Esophagus squamous epithelium (tissue), 5 donors: ENCODE measurements at places on chromosomes 1 and 21.

DNA sequence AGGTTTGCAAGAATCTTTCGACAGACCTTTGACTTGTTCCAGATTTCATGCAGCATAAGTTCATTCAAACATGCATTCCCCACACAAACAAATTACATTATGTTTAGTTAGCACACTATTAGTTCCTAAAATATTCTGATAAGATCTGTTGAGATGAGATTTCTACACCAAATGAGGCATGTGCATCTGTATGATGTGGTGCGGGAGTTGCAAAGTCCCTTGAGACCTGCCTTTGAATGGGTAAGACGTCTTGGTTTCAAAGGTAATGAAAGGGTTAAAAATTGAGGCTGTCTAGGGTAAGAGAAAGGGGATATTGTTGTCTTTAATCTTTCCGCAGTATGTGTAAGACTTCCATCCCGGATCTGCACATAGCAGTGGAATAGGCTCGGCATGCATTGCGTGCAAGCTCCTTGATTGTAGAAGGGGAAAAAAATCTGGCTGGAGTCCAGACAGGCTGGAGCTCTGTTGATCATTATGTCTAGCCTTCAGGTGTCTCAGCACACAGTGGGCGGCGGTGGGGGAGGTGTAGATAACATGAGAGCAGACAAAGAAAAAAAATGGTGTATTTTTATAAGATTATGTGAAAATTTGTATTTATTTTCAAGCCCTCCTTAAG is 296.6 kb downstream of the PTPRC start:
- no peak for DNase-seq

- DNase-seq = no peak
Observed at GRCh38 chr1:46557403-46557802, 6.0 kb upstream of the KNCN start.

- no peak for DNase-seq
Observed at GRCh38 chr1:209062863-209063262, 520.7 kb upstream of the CAMK1G start.

GRCh38 chr1:195584870-195585624 is 1023.2 kb downstream of the KCNT2 start:
- DNase-seq = no peak

DNA sequence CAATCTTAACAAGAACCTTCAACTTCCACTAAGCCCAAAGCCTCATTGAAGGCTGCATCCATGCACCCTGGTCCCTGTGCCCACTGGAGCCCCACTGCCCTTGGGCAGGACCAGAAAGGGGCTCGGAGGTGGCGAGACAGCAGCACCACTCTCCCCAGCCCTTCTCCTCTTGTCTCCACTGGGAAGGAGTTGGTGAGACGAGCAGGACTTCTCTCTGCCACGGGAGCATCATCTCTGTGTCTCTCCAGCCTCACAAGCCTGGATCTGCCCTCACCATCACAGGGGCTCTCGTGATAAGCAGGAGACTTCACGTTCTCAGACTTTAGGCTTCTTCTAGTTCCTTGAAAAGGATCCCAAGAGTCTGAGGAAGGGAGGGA is 7.2 kb upstream of the ETV3L start:
- DNase-seq = no peak

GRCh38 chr1:107617456-107617855 is 347.5 kb downstream of the VAV3 start:
- DNase-seq = no peak

GRCh38 chr1:20375563-20375962 is 84.9 kb downstream of the VWA5B1 start:
- DNase-seq = no peak

DNA sequence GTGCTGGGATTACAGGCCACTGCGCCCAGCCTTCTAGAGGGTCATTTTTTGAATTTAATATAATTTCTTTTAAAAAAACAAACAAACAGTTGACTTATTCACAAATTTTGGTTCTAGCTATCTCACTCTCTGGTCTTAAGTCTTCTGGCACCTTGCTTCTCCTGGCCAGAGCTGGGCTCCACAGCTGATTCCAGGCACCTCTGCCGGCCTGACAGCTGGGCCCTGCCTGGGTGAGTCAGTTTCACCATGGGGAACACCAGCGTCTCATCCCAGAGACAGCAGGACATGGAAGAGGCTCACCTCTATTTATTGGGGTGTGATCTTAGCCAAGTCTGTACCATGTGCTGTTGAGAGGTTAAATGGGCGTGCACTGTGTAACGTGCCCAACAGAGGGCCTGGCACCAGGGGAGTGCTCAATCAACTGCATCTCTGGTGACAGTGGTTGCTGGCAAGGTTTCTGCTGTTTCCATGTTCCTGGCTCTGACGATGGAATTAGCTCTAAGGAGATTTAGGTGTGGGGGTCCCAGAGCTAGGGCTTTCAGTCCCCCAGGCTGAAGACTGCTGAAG is 956 bp downstream of the CPLANE2 start:
- no peak for DNase-seq

- no peak for DNase-seq
Observed at GRCh38 chr1:10525208-10525607, 50.5 kb downstream of the PEX14 start.

DNA sequence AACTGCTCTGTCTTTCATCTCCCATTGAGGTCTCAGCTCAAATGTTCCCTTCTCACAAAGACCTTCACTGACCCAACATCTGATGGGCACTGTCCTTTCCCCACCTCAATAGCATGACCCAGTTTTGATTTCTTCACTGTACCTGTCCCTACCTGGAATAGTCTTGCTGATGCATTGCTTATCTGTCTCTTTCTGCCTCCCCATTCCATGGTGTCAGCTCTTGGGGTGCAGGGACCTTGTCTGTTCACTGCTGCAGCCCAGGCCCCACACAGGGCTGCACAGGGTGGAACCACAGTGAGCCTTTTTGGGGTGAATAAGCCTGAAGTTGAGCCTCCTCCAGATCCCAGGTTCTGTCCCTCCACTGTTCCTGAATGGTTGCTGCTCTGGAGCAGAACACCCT is 414.9 kb downstream of the PTPRU start:
- DNase-seq = no peak

DNA sequence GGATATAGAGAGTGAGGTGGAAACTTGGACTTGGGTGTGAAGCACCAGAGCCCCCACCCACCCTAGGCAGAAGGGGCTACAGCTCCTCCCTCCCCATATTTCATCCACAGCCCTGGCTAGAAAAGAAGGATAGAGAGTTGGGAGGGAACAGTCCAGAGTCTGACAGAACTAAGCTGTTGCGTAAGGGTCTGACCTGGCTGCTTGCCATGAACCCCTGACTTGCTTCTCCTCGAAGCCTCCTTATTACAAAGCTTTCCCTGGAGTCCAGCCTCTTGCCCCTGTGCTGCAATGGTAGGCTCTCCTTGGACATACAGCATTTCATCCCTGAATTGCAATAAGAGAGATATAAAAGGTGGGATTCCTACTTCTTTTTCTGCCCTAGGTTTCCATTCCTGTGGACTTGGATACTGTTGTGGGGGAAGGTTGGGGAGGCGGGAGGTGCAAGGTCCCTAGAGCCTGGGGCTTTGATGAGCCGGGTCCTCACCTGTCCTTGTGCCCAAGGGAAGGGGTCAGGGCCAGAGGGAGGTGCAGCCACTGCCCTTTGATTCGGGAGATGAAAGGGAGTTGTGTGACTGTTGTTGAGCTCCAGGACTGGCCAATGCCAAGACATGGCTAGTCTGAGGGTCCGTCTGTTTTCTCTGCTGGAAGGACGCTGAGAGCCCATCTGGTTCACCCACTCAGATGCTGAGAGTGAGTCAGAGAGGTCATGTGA is 2.7 kb downstream of the RHBG start:
- no peak for DNase-seq

DNA sequence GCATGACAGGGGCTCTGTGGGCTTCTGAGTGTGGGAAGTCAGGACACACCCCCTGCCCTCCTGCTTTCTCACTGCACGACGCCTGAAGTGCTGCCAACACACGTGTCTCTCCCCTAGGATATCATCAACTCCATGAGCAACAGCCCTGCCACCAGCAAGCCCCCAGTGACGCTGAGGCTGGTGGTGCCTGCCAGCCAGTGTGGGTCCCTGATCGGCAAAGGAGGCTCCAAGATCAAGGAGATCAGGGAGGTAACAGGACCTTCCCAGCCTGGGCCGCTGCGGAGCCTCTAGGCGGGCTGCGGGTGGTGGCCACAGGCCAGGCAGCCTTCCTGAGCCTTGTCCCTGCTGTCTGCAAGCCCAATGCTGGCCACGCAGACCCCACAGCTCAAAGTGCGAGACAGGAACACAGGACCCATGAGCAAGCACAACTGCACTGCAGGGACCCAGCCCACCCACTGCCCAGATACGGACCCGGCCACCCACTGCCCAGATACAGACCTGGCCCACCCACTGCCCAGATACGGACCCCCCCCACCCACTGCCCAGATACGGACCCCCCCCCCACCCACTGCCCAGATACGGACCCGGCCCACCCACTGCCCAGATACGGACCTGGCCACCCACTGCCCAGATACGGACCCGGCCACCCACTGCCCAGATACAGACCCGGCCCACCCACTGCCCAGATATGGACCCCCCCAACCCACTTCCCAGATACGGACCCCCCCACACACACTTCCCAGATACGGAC is 72.2 kb upstream of the COL6A1 start:
- DNase-seq = no peak

DNA sequence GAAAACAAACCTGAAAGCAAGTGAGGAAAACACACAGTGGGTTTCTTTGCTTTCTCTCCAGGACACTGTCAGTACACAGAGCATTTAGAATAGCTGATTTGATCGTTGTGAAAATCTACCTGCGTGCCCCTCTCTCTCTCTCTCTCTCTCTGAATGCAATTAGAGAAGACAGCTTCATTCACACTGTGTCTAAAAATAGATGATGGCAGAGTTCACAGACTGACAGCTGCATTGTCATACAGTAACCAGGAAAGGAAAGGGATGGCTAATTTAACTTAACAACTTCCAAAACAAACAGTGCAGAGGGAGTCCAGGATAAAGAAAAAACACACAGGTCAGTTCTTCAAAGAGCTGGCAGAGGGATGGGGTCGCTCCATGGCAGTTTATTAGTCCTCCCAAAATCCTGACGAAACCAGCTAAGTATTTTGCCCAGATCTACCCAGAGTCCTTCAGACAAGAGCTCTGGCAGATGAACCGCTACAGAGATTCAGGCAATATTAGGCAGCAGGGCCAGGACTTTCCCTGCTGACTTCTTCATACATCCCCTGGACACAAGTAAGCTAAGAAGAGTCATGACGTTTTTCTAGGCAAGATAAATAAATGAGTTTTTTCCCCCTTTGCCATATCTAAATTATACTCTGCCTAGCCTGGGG is 58.9 kb downstream of the WLS start:
- DNase-seq = no peak

GRCh38 chr1:30654188-30654587 is 69.2 kb downstream of the MATN1 start:
- DNase-seq = no peak

DNA sequence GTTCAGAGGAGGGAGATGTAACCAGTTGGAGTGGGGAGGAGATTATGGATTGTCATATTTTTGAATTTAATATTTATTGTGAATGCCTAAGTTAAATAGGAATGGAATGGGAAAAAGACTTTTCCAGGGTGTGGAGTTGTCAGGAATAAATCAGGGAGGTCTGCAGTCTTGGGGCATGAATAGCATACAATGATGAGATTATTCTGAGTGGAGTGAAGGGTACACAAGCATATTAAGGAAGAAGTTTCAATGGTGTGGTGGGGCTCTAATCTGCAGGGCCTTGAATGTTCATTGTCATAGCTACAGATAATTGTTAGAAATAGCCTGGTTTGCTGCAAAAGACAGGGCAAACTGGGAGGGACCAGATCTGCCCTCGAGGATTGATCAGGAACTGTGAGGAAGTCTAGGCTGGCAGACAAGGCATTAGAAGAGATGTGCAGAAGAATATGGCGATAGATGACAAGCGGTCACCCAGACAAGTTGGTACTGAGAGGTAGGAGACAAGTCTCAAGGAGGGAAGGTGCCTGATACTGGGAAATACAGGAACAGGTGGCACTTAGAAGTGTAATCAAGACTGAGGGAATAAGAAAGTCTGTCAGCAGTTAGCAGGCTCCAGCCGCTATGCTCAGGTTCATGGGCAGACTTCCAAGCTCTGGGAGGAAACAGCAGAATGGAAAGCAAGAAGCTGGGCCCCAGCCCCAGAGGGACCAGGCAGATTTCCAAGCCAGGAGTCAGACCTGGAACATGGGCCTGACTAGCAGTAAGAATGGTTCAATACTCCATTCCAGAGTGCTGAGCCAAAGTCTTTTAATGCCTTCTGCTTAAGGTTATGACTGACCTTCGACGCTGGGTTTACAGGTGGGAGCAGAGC is 20.9 kb upstream of the RGL1 start:
- no peak for DNase-seq

DNA sequence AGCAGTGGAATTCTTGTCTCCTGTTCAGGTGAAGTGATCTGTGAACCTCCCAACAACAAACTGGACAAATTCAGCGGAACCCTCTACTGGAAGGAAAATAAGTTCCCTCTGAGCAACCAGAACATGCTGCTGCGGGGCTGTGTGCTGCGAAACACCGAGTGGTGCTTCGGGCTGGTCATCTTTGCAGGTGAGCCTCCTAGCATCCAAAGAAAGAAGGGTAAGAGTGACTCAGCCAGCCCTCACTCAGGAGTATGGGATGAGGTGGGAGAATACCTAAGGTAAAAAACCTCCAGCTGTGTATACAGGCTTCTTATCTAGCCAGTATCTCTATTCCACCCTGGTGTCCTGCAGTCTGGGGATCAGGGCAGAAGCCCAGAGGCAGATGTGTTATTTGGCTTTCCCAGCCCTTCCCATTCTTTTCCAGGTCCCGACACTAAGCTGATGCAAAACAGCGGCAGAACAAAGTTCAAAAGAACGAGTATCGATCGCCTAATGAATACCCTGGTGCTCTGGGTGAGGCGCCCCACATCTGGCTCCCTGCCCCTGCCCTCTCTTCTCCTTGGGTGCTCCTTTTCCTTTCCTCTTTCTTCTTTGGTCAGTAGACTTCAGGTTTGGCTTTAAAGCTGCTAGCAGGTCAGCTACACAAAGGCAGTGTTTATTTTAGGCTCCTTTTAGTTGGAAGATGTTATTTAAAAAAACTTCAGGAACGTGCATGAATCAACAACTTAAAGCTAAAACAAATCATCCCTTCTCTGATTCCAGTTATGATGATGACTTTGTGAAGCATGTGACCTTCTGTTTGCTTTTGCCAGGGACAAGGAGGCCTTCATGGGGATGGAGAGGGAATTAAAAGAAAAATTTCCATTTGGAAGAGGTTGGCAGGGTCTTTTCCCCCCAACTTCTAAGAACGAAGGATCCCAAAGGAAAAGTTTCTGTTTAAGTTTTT is 9.0 kb downstream of the ATP8B2 start:
- no peak for DNase-seq

- DNase-seq = no peak
Observed at GRCh38 chr1:209382231-209383100, 201.0 kb upstream of the CAMK1G start.

DNA sequence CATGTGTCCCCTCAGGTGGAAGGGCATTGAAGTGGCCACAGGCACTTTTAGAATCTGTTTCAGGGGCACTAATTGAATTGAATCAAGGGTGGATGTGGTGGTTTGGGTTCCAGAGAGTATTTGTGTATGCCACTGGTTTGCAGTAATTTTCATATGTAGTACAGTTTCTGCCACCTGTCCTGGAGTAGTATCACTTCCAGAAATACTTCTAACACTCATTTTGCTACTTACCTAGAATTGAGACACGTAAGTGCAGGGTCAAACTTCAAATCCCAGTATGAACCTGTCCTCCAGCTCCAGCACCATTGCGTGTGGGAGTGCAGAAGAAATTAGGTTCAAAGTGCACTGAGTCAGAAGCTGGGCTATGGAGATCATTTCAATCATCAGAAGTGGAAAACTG is 26.8 kb downstream of the RSPH1 start:
- no peak for DNase-seq
